Activated CD4-positive, alpha-beta T cell treated with anti-CD3 and anti-CD28 coated beads for 1 hour (primary cell): ENCODE measurements at places on chromosomes 12 and 14.

GRCh38 chr12:13099066-13099843, 4.2 kb downstream of the GSG1 start:
- DNase-seq, result no peak

DNA sequence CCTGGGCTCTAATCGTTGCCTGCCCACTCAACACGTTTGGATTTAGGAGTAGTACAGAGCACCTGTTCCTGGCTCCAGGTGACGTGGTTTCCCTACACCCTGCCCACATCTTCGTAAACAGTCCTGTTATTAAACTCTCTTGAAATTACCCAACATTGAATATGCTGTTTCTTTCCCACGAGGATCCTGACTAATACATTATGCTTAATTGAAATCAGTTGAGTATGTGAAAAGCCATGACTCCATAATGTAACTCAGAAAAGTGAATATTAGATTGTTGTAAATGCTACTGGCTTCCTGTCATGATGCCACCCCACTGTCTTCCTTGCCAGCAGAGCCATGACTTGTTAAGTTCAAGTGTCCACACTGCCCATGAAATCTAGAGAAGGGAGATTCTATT, 21.6 kb downstream of the AK7 start:
- DNase-seq, result no peak

- no peak for DNase-seq
These were observed 28.6 kb downstream of the SLC2A14 start for GRCh38 chr12:7844116-7844515.

GRCh38 chr12:54082397-54082892, 28.8 kb downstream of the HOXC4 start:
- peak; percentile 28 for DNase-seq

DNA sequence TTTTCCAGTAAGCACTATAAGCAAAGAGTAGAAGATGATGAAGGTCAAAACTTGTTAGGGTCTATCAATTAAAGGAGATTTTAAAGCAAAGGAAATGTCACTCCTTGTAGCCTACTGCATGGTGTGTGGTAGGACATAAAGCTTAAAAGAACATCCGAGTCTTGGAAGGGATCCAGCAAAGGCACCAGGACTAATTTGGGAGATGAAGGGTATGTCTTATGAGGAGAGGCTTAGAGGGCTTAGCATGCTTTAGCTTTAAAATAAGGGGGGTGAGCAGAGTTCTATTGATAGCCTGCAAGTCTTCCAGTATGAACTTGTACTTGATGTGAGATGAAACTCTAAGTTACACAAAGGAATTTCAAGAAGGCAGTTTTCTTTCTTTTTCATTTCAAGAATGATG, 11.8 kb upstream of the MYBPC1 start:
- no peak for DNase-seq

- no peak for DNase-seq
These were observed 6.1 kb upstream of the PSMA6 start for GRCh38 chr14:35286003-35286600.
